ENCODE measurements at places on chromosomes 7 and 10.

- DNase-seq = peak; percentile 50
Measured at GRCh38 chr7:155477476-155477875, 19.5 kb downstream of the EN2 start.

DNA sequence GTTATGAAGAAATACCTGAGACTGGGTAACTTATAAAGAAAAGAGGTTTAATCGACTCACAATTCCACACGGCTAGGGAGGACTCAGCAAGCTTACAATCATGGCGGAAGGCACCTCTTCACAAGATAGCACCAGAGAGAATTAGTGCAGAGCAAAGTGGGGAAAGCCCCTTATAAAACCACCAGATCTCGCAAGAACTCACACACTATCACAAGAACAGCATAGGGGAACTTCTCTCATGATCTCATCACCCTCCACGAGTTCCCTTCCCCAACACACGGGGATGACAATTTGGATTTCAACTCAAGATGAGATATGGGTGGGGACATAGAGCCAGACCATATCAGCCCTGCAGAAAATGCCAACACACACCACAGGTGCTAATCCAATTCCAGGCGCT, 218.7 kb downstream of the PARD3 start:
- DNase-seq = no peak

- DNase-seq = no peak
Measured at GRCh38 chr10:113011592-113012374, 61.7 kb downstream of the TCF7L2 start.

GRCh38 chr7:15609287-15609686, 47.5 kb upstream of the AGMO start:
- no peak for DNase-seq

DNA sequence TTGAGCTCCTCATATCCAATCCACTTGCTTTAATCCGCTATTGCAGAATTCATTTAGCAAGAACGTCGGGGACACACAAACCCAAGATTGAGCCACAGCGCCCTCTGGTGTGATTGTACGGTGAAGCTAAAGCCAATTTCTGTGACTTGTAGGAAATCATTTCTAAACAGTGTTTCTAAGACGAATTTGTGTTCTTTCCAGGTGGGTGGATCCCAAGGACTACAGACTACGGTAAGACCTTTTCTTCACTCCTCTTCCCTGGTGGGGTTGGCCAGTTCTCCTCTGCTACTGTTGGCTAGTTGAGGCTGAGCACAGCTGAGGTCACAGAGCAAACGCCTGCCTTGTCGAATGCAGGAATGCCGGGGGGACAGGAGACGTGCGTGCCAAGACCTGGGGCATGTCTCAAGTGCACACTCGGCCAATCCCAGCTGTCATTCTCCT, 5.2 kb downstream of the DMBT1 start:
- peak; percentile 79 for DNase-seq

DNA sequence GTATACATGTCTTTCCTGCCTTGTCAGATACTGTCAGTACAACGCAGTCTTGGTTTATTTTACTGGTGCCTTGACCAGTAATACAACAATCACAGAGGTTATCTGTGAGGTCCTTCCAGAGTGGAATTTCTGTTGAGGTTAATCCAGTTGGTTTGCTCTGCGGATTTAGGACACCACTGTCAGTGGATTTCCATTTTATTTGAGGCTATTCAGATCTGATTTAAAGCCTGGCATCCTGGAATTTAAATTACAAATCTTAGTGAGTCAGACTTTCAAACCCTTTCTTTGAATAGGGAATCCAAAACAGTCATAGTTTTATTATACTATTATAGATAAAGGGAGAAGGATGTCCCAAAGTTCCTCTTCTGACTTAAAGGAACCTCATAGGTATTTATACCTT, 40.5 kb downstream of the ANLN start:
- no peak for DNase-seq

DNA sequence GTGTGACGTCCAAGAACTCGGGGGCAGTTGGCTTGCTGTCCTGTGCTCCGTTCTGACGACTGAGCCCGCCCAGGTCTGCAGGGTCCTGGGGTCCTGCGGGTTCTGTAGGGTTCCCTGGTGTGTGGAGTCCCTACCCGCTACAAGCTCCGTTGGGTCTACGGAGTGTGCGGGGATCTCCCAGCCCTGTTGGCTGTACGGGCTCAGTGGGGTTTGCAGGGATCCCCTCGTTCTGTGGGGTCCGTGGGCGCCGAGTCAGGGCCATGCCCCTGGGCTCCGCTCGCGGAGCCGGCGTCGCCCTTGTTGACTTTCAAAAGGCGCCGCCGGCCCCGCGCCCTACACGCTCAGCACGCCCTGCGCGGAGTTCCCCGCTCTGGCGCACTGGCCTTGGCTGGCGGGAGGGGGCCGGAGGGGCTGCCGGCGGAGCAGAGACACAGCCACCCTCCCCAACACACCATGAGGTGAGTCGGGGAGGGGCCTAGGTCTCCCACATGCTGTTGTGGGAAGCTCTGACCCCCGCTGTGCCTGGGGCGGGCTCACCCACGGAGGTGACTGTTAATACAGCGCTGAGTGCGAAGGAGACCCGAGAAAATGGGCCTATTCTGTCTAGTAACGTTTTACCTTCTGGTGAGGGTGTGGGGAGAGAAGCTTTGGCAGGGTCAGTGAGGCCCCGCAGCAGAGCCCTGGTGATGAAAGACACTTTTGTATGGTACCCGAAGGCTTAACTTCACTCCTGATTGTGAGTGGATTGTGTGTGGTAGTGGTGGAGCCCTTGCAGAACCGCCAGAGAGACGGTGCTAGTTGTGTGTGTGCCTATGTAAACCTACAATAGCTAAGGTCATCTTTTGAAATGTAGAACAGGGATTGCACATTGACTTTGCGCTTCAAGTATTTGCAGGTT, 8.1 kb downstream of the TASOR2 start:
- DNase-seq = peak; percentile 75

DNA sequence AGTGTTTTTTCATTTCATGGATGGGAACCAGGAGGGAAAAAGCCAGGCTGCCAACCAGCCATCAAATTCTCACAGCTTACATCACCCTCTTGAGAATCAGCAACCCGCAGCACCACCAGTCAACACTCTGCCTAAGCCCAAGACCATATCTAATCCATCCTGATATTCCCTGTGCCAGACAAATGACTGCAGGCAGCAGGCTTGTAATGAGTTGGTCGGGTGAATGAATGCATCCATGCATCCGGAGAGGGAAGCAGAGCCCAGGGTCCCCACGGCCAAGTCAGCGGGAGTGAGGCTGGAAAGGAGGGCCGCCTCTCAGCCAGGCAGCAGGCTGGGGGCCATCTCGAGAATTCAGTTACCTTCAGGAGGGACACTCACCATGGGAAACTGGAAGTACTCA, 46.9 kb downstream of the SLIT1 start:
- no peak for DNase-seq

GRCh38 chr7:100567751-100568175, 5.9 kb downstream of the SAP25 start:
- peak; percentile 55 for DNase-seq

- no peak for DNase-seq
Measured at GRCh38 chr10:60465801-60466200, 76.1 kb upstream of the ANK3 start.

GRCh38 chr7:46630031-46630430, 709.0 kb upstream of the IGFBP3 start:
- no peak for DNase-seq

- DNase-seq = no peak
Measured at GRCh38 chr7:74309181-74309580, 20.0 kb downstream of the CLIP2 start.

GRCh38 chr10:97307441-97307840, 11.6 kb upstream of the FRAT1 start:
- no peak for DNase-seq

GRCh38 chr7:92964141-92964540, 127.8 kb upstream of the CDK6 start:
- DNase-seq = no peak
